Stimulated activated CD8-positive, alpha-beta memory T cell treated with anti-CD3 and anti-CD28 coated beads, Interleukin-15, amount 100 ng/mL, for 48 hours (primary cell): ENCODE measurements at places on chromosomes 7 and 10.

DNA sequence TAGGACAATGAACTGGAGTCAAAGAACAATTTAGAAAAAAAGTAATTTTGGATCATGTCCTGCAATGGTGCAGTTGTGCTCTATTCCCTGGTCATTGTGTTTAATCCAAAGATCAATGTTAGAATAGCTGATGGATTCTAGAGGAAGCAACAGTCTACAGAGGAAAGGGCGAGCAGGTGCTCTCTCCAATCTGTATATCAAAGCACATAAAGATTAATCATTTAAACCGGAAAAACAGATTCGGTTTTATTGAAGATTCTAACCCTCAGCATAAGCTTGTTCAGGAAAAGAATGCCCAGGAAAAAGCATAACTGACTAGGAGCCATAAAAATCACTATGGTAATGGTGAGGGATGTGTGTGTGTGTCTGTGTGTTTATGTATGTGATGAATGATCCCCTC, 110.3 kb downstream of the MALRD1 start:
- DNase-seq = no peak

DNA sequence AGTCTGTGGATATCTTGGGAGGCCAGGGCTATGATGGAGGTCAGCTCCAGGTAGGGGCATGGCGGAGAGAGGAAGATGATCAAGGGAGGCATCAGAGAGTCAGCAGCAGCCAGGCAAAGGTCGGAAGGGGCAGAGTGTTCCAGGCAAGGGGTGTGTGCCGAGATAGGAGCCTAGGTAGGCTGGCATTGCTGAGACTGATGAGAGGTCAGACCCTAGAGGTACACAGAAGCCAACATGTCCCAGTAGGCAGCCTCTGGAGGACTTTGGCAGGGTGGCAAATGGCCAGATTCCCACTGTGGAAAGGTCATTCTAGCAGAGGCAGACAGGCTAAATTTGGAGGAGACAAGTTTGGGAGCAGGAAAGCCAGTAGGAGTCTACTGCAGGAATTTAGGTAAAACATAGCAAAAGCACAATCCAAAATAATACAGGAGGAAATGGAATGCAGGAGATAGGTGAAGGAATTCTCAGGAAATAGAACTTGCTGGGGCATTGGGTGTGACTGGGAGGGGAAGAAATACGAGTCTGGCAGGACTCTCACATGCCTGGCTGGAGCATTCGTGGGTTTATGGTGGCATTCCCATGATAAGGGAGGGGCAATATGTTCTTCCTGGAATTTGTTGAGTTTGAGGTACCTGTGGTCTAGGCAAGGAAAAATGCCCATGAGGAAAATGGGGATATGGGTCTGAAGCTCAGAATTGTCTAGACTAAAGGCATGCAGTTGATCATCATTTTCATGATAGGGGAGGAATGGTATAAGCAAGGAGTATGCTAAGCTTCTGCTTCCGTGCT, 25.7 kb downstream of the TMEM176A start:
- no peak for DNase-seq

DNA sequence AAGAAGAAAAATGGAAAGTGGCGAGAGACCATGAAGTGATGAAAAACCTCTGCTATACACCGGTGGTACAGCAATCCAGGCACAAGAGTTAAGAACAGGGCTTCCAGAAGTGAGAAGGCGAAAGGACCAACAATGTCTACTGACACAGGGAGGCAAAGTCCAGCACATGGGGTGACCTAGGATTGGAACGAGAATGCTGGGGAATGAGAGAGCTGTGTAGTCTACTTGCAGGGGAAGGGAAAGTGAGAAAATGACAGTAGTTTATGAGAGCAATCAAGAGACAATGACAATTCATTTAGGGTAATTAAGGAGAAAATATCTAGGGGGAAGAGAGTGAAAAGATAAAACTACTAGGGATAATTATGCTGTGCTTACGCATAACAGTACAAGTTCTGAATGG, 169.2 kb downstream of the SLC25A13 start:
- DNase-seq = no peak

DNA sequence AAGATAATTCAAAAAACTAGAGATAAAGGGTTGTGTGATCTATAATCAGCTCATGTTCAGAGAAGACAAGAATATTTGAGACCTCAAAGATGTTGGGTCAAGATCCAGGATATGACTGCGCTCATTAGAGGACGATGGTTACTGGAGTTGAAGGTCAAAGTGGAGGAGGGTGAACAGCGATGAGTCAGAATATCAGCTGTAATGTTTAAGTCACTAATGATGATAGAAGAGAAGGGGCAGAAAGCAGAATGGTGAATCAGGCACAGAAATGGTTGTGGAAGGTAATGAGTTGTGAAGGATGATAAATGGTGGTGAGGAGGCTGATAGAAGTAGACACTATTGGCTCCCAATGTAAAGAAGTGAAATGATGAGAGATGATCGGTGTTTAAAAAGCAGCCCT, 540.3 kb downstream of the INHBA start:
- no peak for DNase-seq

DNA sequence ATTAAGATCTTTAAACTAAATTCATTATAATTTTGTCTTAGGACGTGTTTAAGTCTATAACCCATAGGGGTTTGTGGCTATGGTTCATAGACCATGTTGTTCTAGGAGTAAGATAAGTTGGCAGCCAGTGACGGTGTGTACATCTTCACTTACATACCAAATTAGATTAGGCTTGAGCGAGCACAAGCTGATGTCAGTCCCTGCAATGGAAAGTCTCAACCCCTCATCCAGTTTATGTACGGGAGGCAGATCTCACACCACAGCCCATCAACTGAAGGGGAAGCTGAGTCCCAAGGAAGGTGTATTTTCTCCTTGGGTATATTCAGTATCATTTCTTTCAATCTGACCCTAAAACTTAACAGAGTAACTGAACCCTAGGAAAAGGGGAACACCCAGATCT, 5.1 kb upstream of the SMC3 start:
- DNase-seq = no peak

GRCh38 chr7:23072048-23072447, 33.5 kb upstream of the KLHL7 start:
- DNase-seq = no peak

- peak; percentile 65 for DNase-seq
These were observed 3.2 kb upstream of the CREB5 start for GRCh38 chr7:28408960-28409715.

DNA sequence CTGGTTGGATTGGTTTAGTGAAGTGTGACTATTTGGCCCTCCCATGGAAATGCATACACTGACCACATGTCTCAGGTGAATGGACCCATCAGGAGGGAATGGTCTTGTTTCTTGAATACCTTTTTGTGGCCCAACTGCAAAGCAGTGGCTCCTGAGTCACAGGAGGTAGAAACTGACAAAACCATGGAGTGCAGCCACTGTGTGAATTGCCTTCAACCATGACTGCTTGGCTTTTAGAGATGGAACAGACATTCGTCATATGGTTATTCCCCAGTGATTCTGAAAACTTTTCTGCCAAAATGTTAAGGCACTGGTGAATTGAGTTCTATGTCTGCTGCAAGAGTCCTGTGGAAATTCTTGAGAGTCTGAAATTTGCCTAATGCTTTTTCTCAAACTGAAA, 64.7 kb downstream of the CDK14 start:
- no peak for DNase-seq

DNA sequence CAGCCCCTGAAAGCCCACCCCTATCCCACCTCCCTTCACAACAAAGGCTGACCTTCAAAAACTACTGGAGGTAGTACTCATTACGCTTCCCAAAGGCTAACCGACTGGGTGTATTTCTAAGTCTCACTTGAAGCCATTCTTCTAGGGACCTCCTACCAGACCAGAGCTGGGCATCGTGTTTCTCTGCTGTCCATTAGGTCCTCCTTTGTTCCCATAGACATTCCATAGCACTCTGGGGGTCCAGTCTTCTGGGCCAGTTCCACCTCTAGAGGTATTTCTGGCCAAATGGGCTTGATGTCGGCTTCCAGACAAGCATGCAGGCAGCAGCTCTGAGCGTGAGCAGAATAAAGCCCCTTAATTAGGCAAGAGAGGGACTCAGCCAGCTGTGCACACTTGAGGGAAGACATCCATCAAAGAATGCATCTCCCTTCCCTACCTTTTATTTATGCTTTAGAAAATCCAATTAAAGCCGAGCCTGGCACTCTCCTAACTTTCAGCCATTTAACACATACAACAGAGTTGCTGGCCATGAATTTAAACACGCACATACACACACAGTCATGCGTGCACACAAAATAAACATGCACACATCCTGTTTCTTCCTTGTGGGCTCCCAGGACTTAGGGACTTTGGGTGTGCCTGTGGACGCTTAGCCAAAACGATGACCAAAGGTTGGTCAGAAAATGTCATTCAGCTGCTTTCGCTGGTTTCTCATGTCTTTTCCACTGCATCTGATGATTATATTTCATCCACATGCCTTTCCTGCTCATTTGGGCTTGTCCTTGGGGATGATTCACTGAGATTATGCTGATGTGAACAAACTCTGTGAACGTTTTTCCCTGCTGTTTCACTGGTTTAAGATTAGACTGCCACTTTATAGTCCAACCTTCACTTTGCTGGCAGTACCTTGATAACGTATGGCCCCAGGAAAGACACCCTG, 362.0 kb upstream of the NFE2L3 start:
- DNase-seq = no peak

DNA sequence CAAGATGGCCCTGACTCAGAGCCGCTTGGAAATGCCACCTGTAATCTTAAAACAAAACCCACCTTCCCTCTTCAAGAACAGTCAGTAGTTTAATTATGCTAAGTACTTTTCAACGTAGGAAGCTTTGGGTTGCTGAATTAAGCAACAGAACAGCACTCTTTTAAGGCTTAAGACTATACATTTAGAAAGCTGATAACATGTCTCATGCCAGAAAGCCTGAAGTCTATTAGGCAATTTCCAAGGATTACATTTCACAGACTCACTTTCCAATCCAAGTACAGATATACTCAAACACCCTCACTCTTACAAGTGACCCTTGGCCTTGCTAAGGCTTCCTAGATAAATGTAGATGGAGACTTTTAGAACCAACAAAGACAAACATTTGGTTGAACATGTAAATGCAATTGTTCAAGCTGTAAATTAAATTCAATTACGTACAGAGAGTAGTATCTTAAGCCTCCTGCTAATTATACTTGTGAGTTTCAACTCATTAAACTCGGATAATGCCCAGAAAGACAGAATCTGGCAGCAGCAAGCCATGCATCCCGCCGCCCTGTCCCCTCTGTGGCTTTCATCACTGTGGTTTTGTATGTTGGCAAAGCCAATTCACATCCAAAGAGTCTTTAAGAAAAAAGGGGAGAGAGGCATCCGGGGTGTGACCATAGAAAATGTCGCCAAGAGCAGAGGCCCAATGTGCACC, 283.1 kb upstream of the NRP1 start:
- DNase-seq = no peak

GRCh38 chr10:57898231-57898630, 369.5 kb downstream of the IPMK start:
- no peak for DNase-seq

GRCh38 chr10:106179430-106179829, 985.1 kb downstream of the SORCS1 start:
- no peak for DNase-seq

DNA sequence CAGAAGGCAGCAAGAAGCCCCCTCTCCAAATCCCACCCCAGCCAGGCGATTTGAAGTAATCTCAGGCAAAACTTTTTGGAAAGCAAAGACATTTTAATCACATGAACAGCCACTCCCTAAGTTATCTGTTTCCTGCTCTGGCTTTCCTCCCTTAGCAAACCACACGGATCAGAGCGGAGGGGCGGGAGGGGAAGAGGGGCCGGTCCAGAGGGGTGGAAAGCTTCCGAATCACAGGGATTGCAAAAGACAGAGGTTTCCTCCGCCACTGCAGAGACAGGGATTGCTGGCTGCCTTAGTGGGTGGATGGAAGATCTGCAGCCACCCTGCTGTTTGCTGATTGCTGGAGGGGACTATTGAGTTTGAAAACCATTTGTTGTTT, 41.2 kb downstream of the ZCCHC24 start:
- no peak for DNase-seq

DNA sequence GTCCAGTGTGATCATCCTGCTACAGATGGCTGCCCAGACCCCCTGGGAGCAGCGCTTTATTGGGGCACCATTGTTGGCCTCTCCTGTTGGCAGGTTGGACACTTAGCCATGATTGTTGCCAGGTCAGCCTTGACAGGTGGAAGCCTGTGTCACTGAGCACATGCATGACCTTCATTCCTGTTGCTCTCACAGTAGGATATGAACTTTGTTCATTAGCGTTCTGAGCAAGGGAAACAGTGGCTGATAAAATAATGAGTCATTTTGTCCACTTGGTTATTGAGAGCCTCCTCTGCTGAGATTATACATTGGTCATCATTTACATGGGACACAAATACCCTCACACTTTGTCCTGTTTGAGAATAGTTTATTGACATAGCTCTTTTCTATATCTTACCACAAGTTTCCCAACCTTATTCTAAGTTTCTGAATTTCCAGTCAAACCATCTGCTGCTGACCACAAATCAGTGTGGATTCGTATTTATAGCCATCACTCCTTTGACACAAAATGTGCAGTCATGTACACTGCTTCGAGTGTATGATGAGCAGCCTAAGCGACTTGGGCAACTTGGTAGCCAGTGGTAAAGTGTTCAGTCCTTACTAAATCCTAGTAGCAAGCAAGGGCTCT, 102.6 kb downstream of the TPST1 start:
- no peak for DNase-seq

GRCh38 chr7:158959954-158960353, 103.6 kb downstream of the DYNC2I1 start:
- no peak for DNase-seq

GRCh38 chr7:96739609-96740008, 30.0 kb upstream of the SEM1 start:
- no peak for DNase-seq

GRCh38 chr10:29713450-29713849, 78.7 kb upstream of the SVIL start:
- DNase-seq = no peak

- no peak for DNase-seq
These were observed 98.9 kb downstream of the SVIL start for GRCh38 chr10:29535778-29536453.

DNA sequence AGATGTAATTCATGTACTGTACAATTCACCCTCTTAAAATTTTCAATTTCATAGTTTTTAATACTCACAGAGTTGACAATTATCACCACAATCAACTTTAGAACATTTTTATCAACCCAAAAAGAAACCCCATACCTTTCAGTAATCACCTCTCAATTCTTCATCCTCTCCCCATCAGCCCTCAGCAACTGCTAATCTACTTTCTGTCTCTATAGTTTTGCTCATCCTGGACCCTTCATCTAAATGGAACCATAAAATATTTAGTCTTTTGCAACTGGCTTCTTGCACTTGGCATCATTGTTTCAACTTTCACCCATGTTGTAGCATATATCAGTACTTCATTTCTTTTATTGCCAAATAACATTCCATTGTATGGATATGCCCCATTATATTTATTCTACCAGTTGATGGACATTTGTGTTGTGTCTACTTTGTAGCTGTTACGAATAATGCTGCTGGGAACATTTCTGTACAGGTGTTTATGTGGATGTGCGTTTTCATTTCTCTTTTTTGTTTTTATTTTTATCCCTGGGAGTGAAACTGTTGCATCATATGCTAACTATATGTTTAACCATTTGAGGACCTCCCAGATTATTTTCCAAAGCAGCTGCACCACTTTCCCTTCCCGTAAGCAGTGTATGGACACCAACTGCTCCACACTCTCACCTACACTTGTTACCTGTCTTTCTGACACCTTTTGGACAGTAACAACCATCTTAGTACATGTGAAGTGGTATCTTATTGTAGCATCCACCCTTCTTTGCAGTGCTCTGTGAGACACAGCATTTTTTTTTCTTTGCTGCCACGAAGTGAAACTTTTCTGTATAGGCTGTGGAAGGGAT, 65.4 kb upstream of the APBB1IP start:
- DNase-seq = no peak
